Astrocyte of the hippocampus (primary cell): ENCODE measurements at places on chromosomes 16 and 17.
A peak's percentile ranks its signal among the peaks of the same experiment; 100 is the strongest.

GRCh38 chr17:15913826-15914225 lies 31.1 kb upstream of the ADORA2B start:
- DNase-seq: no peak

DNA sequence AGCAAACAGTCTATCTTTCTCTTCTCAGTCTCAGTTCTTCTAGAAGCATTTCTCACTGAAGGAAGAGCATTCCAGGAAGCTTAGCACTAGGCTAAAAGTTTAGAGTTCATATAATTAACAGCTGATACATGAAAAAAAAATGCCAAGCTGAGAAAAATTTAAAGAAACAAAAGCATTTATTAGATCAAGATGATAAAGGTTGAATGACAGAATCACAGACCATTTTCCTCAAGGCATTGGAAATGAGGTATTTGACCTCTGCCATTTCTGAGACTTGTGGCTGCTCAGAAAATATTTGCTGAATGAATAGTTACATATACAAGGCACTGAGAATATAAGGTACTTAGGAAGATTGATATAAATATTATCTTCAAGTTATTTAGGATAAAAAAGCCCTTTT lies 901.6 kb upstream of the GOT2 start:
- DNase-seq: peak; percentile 26

GRCh38 chr17:70168044-70168976 lies 1.0 kb upstream of the KCNJ2 start:
- peak; percentile 92 for DNase-seq

- DNase-seq: no peak
Measured at GRCh38 chr17:36089339-36089865, 541 bp downstream of the CCL3 start.

GRCh38 chr16:87132361-87133014 lies 184.7 kb downstream of the C16orf95 start:
- DNase-seq: peak; percentile 88

- DNase-seq: no peak
Measured at GRCh38 chr16:51535591-51535990, 384.5 kb upstream of the SALL1 start.
